A549 (cell line): ENCODE measurements at places on chromosomes 7 and 10.

- DNase-seq: no peak
Observed at GRCh38 chr7:158532093-158532627, 55.5 kb downstream of the PTPRN2 start.

DNA sequence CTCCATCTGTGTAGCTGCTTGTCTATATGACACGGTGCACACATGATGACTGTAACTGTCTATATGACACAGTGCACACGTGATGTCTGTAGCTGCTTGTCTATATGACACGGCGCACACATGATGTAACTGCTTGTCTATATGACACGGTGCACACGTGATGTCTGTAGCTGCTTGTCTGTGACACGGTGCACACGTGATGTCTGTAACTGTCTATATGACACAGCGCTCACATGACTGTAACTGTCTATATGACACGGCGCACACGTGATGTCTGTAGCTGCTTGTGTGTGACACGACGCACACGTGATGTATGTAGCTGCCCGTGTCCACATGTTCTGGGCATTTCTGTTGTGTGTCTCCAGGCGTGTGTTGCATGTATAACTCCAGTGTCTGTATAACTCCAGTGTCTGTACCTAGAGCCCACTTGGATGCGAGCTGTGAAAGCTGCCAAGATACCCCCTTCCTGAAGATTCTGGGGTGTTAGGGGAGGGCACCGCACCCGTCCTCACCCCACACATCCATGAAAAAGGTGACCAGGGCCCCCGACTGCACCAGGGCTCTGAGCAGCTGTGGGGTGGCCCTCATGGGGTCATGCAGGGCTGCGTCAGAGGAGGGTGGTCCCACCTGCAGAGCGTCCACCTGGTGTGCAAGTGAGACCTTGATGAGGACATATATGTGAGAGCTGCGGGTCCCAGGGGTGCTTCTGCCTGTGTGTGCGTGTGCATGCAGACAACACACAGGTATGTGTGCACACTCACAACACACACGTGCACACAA lies 137.9 kb downstream of the ELFN1 start:
- DNase-seq: no peak

GRCh38 chr10:14329746-14330173 lies 964 bp downstream of the FRMD4A start:
- DNase-seq: no peak

DNA sequence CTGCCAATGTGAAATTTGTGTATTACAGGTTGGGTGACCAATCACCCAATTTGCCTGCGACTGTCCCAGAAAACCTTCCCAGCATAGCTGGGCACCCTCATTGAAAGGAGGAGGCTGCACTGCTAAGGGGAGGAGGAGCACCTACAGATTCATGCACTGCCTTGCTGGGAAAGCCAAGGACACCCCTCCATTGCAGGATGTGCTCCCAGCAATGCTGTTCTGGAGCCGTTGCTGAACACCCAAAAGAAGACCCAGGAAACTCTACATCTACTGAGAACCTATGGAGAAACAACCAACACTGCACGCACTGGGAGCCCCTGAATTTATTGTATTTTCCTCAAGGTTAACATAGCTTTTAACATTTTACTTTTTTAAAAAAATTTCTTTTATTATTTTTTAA lies 238.2 kb upstream of the GRB10 start:
- DNase-seq: no peak

DNA sequence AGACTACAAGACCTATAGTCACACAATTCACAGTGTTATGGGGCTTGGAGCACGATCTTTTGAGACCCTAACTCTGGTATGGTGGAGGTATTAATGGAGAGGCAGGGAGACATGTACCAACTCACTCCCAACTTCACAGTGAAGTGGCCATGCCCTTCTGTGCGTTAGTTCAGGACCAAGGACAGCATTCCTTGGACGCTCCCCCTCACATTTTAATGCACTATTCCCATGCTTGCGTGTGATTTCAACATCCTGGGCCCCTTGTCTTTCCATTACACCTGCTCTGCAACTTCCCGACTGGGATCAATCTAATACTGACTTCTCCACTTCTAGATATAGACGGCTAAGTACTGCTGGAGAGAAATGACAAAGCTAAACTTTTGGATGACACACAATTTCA lies 72.7 kb downstream of the PLCE1 start:
- DNase-seq: no peak

DNA sequence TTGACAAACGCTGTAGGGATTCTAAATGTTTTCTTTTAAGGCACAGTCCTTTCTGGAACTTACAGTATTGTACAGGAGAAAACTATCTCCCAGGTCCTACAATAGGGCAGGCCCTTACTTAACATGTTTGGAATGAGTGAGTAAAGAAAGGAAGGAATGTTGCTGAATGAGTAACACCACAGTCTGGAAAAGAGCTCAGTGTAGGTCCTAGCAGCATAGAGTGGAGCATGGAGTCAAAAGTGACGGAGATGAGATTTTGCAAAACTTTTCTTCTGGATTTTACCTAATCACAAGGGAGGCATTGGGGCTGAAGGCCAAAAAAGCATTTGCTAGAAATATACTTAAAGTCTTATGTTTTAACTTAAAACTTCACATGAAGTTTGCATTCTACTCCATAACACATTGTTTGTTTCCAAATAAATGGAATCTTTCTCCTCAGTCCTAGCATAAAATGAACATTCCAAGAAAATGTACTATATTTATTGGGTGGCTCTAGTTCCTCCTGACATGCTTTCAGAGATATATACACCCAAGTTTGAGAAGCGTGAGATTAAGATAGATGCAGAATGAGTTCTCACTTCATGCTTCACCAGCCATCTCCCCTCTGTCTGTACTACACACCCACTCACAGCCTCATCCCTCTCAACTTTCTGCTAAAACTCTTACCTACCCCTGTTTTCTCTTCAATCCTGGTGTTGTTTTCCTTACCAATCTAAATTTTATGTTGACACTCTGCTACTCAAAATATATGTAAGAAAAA lies 20.2 kb upstream of the ADD3 start:
- no peak for DNase-seq

DNA sequence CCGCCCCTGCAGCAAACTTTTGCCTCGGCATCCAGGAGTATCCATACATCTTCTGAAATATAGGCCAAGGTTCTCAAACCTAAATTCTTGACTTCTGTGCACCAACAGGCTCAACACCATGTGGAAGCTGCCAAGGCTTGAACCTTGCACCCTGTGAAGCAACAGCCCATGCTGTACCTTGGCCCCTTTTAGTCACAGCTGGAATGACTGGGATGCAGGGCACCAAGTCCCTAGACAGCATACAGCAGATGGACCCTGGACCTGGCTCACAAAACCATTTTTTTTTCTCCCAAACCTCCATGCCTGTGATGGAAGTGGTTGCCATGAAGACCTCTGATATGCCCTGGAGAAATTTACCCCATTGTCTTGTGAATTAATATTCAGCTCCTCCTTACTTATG lies 233.8 kb upstream of the KCND2 start:
- no peak for DNase-seq

DNA sequence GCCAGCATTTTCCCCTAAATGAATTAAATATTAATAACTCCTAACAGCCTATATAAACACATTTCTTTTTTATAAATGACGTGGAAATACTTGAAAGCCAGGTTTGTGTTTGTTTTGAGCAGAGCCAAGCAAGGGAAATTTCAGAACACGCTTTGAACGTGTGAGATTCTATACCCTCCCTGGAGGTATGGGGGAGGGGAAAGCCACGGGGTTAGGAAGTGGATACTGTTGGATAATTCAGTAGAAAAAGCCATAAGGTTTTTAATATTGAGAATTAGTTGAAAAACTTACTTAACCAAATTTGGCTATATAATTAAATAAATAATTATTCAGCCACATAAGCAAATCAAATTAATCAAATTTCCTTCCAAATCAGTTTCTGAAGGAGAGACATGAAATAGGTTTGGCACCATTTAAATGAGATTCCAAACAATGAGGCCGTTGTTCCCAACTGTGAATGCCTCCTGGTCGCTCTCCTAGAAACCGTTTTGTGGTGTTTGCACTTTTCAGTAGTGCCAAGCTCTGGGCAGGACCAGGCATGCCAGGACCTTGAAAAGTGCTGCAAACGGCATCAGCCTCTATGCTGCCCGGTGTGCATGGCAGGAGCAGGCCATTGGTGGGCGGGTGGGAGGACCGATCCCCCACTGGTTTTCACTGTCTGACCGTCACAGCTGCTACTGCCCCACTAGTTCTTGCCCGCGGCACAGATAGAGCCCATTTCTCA lies 88.1 kb downstream of the SEPTIN14 start:
- no peak for DNase-seq

- peak; percentile 42 for DNase-seq
Observed at GRCh38 chr10:91907914-91908336, 1.4 kb downstream of the FGFBP3 start.

GRCh38 chr10:32151871-32152270 lies 95.6 kb upstream of the KIF5B start:
- DNase-seq: no peak

GRCh38 chr7:90788052-90788451 lies 191.9 kb downstream of the CDK14 start:
- no peak for DNase-seq

GRCh38 chr10:34941471-34942357 lies 126.6 kb upstream of the PARD3 start:
- no peak for DNase-seq

DNA sequence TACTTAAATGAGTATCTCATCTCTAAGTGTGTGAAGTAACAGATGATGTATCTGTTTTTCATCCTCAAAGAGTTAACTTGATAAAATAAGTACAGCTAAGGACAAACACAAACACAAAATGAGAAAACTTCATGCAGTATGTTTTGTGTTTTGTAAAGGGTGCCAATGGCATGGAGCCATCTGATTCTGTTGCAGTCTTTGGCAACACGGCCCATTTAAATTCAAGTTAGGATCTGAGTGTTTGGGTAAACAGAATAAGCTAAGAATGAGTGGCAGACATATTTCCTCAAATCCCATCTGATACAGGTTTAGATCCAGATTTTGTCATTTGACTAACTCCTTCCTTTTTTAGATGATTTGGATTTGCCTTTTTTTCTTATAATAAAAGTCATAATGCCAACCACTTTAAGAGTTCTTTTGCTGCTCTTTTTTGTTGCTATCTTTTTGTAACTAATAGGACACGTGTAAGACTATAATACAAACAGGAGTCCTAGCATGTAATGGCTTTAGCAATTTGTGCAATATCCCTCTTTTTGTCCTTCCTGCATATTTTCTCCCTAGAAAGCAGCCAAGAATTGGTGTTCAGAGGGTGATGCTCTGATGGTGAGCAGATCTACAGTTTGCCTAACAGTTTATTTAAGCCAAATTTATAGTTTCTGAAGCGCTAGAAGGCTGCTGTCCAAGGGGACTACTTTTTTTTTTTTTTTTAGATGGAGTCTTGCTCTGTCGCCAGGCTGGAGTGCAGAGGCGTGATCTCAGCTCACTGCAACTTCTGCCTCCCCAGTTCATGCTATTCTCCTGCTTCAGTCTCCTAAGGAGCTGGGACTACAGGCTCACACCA lies 18.9 kb upstream of the ACTA2 start:
- DNase-seq: no peak
